ENCODE measurements at places on chromosomes 3 and 15.

DNA sequence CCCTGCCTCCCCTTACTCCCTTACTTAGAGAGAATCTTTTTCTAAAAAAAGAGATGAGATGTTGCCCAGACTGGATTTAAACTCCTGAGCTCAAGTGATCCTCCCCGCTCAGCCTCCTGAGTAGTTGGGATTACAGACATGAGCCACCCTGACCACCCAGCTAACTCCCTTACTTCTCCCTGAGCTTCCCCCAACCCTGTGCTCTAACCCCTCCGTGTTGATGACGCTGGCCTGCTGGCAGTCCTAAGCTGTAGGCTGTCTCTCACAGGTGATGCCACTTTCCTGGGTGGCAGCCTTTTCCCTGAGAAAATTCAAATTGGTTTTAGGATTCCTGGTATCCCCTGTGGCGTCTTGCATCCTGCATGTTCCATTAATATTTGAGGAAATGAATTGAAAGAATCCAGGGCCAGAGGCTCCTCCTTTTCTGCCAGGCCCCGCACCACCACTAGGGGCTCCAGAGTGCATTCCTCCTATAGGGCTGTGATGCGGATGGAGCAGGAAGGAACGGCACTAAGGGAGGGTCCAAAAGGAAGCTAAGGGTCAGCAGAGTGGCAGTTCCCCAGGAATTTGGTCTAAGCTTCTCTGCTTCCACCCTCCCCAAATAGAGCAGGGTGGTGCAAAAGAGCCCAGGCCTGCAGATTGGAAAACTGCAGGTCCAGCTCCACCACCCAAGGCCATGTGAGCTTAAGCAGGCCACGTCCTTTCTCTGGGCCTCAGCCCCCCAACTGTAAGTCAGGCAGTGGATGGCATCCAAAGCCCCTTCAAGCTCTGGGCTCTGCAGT lies 101.1 kb downstream of the DAPK2 start:
- peak; percentile 34 for DNase-seq

DNA sequence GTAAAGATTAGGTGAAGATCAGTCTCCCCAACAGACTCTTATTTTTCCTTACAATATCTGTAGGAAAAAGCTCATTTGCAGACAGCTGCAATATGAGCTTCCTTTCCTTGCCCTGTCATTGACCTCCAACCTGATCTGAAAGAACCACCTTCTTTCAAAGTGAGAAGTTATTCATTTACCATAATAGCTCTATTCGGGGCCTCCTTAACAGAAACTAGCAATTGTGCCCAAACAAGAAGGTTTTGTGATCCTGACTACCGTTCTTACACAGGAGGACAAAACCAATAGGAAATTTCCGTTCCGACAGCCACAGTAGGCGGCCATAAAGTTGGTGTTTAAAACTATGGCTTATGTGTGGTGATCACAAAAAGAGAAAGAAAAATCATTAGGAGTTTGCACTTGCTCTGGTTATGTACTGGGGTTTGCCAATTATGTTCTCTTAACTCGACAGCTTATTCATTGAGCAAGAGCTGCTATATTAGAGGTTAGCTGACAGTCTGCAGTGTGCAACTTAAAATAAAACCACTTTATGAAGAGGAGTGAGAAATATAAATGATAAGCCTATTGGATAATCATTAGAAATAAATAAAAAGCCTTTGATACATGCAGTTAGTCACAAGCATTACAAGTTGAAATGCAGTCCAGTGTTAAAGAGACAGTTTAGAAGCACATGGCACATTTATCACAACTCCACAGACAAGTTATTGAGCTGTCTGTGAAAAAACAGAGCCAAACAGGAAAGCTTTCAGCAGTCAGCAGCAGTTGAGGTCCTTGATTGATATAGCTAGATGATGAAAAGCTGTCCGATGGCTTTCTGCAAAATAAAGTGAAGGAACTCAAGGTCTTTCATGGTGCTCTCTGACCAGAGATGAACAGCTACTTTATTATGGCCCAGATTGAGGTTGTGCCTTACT lies 199.8 kb downstream of the WDR72 start:
- DNase-seq: no peak

DNA sequence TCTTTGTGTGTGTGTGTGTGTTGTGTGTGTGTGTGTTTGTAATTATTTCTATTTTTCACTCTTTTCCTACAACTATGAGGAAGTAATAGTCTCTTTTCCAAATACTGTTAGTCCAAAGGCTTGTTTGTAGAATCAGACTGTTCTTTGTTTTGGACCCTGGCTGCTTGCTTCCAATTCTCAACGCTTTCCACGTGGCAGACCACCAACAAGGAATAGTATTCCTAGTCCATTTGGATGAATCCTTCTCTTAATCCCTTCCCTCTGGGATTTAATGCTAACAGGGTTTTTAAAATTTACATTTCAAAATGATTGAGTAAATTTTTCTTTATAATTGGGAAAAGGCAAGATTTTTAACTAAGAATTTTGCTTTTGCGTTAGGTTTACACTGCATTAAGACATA lies 62.7 kb downstream of the ADAMTSL3 start:
- no peak for DNase-seq

DNA sequence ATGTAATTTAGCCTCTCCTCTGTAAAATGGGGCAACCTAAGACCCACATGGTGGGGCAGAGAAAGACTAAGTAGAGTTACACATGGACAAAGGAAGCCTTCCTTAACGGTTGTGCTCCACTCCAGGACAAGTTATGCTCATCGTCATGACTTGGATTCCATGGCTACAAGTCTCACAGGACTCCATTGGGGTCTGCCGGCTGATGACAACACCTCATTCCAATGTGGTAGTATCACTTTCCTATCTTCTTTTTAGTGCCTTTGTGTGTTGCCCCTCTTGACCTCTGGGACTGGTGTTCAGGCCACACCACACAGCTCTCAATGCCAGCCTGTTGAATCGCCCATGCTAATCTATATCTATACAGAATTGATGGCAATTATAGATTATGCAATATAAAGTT lies 181.3 kb upstream of the WNT5A start:
- peak; percentile 43 for DNase-seq

DNA sequence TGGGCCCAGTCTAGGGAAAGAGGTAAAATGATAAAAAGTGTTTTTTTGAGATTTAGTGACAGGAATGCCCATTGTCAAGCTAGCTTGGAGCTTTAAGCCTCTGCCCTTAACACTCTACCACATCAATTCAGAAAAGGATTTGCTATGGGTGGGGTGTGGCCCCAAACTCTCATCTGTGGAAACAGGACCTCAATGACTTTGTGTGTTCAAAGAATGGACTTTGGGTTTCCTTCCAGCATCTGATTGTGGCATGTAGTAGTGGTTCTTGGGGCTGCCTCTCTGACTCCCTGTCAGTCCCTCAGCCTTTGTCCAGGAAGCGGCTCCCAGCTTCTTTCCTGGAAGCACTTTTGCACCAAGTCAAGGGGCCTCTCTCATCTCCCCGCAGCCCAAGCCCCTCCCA lies 56.1 kb downstream of the CCNL1 start:
- DNase-seq: no peak

DNA sequence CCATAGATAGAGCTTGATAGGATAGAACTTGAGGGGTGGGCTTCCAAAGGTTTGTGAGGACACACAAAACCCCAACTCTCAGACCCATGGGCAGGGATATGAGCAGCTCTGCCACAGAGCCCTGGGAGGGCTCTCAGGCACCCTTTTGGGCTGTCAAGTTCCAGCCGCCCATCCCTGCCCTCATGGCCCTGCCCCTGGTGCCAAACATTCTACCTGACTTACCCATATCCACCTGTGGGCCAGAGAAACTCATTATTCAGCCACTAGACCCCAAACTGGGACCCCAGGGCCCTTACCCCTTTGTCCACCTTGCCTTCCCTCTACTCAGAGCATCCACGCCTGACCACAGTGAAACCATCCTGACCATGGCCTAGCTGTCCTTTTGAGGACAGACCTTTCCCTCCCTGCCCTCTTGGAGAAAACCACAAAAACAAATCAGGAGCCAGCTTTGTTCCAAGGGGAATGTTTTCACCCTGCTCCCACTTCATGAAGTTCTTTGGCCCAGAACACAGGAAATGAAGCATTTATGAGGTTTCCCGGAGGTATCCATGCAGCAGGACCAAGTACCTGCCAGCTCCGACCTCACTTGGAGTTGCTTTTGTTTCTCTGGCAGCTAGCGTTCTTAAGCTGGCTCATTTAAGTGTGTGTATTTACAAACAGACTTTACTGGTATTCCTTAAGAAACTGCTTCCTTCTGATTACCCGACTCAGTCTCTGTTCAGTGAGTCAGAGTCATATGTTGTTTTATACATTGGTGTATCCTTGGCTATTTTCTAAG lies 34.2 kb upstream of the GALNT15 start:
- peak; percentile 88 for DNase-seq

DNA sequence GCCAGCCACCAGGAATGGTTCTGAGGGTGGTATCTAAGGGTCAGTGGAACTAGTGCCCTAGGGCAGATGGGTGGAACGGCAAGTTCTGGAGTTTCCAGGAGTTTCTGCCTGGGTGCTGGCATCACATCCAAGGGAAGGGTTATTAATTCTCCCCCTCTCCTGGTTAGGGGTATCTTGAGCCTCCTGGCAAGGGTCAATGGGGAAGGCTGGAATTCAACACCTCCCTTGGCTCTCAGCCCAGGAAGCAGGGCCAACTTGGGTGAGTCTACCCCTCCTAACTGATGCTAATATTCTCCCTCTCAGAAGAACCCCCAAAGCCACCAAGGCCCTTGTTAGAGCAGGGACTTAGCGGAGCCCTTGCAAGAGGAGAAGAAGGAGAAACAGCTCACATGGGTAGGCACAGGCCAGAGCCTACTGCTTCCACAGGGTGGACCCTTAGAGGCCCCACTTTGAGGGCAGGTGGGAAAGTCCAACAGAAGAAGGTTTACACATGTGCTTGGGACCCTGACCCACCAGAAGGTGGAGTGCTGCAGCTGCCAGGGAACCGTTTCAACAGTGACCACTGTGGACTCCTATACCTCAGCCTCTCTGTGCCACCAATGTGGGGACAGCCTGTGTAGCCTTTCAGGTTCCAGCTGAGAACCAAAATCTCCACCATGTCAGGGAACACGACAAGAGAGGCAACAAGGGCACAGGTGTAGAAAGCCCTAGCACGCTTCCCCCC lies 3.3 kb downstream of the TMEM115 start:
- DNase-seq: no peak

GRCh38 chr3:174035328-174035886 lies 637.9 kb downstream of the NLGN1 start:
- peak; percentile 19 for DNase-seq

- no peak for DNase-seq
Measured at GRCh38 chr3:168476360-168476980, 380.7 kb upstream of the GOLIM4 start.

DNA sequence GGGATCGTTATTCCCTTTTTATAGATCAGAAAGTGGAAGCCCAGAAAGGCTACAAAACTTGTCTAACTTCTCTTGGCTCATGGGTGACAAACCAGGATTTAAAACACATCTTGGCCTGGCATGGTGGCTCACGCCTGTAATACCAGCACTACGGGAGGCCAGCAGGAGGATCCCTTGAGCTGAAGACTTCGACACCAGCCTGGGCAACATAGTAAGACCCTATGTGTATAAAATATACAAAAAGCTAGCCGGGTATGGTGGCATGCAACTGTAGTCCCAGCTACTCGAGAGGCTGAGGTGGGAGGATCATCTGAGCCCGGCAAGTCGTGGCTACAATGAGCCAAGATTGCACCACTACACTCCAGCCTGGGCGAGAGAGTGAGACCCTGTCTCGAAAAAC lies 479.1 kb downstream of the MAGI1 start:
- no peak for DNase-seq

DNA sequence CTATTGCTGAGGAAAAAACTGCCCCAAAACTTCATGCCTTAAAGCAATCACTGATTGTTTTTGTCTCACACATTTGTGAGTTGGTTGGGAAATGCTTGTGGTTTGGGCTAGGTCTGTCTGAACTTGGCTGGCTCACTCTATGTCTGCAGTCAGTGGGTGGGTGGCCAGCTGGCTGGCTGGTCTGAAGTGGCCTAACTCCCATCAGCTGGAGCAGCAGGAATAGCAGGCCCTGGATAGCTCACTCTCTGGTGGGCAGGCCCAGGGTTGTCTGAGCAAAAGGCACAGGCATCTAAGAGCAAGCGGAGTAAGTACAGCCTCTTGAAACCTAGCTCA lies 37.7 kb upstream of the PRR20G start:
- no peak for DNase-seq

- DNase-seq: no peak
Measured at GRCh38 chr3:155386919-155387318, 93.4 kb upstream of the STRIT1 start.

- DNase-seq: no peak
Measured at GRCh38 chr15:26095710-26096330, 232.7 kb upstream of the ATP10A start.

GRCh38 chr3:14507757-14508504 lies 32.2 kb downstream of the GRIP2 start:
- no peak for DNase-seq

DNA sequence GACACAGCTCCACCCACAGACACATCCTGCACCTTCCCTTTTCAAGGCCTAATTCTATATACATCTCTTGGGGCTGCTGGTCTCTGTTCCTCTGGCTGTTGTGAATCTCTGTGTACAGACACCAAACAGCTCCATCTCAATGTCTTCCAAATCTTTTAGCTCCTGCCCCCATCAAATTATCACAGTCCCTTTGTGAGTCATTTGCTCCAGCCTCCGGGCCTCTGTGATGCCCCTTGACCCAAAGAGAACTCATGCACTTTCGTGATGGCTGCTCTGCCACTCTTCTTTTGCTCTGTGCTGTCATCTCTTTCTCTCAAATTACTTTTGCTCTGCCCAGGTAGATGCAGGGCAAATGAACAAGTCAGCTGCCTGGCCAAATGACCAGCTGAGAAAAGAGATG lies 369.0 kb upstream of the CDIN1 start:
- no peak for DNase-seq

- DNase-seq: no peak
Measured at GRCh38 chr3:186520957-186521842, 23.0 kb downstream of the CRYGS start.

- no peak for DNase-seq
Measured at GRCh38 chr3:127749787-127750225, 72.5 kb downstream of the MGLL start.

- no peak for DNase-seq
Measured at GRCh38 chr15:66820481-66821176, 118.6 kb downstream of the SMAD6 start.

GRCh38 chr3:13518516-13518953 lies 30.4 kb upstream of the FBLN2 start:
- no peak for DNase-seq

- DNase-seq: peak; percentile 82
Measured at GRCh38 chr15:94119923-94120775, 111.2 kb upstream of the MCTP2 start.

DNA sequence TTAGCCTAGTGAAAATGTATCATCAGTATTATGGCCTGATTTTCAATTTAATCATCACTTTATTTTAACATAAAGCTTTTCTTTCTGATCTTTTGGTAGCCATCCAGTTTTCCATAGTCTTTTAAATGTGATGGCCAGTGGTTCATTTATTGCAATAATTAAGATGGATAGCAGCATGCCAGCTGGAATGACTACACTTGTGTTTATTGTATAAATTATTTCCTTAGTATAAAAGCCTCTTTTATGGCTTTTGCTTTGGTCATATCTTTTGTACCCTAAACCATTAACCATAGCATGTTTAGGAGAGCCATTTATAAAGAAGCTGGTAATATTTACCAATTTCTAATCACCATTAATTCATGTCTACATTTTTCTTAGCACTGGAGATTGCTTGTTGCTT lies 31.7 kb downstream of the ALCAM start:
- DNase-seq: no peak

Measured in IMR-90 (cell line).